ENCODE measurements at places on chromosomes 13 and 19. TPM values are rescaled to one million over a fixed set of nuclear protein-coding genes. Genes with fewer than 3 reads are reported as not detected.

Gene TGFBR3L
- total RNA-seq: 22.1 TPM

Gene USP12
- 11.6 TPM for total RNA-seq

Gene C5AR1
- 14.3 TPM for total RNA-seq

Gene NANOS3
- not detected for total RNA-seq

DNA sequence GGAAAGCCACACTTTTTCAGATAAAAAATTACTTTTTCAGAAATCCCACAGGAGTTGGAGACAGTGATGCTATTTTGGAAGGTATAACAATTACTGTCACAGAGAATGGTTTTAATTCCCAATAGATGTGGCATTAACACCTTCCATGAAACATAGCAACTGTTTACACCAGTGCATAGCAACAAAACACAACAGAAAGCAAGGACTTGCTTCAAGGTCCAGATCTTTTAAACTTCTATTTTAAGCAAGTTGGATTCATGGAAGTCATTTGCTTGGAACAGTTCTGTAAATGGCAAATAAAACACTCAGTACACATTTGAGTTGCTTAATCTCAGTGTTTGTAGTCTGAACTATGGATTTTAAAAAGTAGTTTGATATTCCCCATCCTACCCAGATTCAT is 385.9 kb upstream of the SPRY2 start:
- DNase-seq: no peak

DNA sequence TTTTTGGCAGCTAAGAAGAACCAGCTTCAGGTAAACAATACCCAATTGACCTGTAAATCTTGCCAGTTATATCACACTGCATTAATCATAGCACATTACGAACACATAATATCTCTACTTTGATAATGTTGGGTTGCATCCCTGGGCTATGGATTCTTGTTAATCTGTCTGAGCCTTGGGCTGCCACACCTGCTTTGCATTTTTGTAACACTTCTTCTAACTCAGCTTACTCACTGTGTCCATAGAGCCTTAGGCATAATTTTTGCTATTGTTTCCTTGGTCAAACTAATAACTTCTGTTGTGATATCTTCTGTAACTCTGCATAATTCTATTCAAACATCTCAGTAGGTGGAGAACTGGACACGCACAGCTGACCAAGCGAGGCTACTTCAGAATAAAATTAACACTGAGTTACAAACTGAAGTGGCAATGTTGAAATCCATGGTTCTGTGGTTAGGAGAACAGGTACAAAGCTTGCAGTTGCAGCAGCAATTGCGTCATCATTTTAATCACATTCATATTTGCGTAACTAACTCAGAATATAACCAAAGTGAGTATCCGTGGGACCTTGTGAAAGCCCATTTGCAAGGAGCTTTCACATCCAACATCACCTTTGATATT is 6.4 kb downstream of the ZNF350 start:
- no peak for DNase-seq

GRCh38 chr19:44603201-44603945 is 10.0 kb upstream of the IGSF23 start:
- no peak for DNase-seq

- DNase-seq: no peak
Measured at GRCh38 chr13:33284916-33285315, 639 bp downstream of the STARD13 start.

DNA sequence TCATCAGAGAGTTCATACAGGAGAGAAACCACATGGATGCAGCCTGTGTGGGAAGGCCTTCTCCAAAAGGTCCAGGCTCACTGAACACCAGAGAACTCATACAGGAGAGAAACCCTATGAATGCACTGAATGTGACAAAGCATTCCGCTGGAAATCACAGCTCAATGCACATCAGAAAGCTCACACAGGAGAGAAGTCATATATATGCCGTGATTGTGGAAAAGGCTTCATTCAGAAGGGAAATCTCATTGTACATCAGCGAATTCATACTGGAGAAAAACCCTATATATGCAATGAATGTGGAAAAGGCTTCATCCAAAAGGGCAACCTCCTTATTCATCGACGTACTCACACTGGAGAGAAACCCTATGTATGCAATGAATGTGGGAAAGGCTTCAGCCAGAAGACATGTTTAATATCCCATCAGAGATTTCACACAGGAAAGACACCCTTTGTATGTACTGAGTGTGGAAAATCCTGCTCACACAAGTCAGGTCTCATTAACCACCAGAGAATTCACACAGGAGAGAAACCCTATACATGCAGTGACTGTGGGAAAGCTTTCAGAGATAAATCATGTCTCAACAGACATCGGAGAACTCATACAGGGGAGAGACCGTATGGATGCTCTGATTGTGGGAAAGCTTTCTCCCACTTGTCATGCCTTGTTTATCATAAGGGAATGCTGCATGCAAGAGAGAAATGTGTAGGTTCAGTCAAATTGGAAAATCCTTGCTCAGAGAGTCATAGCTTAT is 17.7 kb downstream of the ZNF613 start:
- DNase-seq: no peak

DNA sequence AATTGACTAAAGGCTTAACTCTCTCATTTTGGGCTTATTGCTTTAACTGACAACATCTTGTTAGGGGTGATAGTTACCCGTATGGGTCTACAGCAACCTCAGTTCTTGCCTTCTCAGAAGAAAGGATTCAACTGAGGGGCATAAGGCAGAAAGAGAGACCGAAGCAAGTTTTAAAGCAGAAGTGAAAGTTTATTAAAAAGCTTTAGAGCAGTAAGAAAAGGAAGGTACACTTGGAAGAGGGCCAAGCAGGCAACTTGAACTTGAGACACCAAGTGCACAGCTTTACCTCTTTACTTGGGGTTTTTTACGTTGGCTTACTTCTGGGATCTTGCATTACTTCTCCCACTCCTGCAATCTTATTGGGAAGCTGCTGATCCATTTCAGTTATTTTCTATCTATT is 246.9 kb upstream of the PRR20A start:
- no peak for DNase-seq

GRCh38 chr13:113364311-113364889 is 470 bp upstream of the GRTP1 start:
- peak; percentile 56 for DNase-seq

GRCh38 chr13:66427458-66427861 is 802.7 kb downstream of the PCDH9 start:
- no peak for DNase-seq

GRCh38 chr19:55901369-55902079 is 30.6 kb downstream of the NLRP13 start:
- no peak for DNase-seq

DNA sequence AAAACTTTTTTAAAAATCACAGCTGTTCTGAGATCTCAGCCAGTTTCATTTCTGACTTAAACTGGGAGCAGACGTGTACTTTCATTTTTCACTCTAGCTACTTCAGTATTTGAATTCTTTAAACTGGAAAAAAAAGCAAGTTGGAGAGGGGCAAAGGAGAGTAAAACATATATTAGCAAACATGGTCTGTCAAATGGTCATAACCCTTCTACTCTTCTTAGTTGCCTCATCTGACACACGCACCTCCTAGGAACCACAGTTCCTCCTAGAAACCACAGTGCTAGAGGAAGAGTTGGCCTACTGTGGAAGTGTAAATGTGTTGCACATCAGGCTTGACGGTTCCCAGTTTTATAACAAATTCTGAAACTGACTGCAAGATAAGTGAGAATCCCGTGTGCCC is 47.2 kb downstream of the TM9SF2 start:
- DNase-seq: no peak

GRCh38 chr13:44068169-44068568 is 188.5 kb downstream of the LACC1 start:
- DNase-seq: no peak

GRCh38 chr13:80166352-80166751 is 174.6 kb downstream of the SPRY2 start:
- DNase-seq: no peak

DNA sequence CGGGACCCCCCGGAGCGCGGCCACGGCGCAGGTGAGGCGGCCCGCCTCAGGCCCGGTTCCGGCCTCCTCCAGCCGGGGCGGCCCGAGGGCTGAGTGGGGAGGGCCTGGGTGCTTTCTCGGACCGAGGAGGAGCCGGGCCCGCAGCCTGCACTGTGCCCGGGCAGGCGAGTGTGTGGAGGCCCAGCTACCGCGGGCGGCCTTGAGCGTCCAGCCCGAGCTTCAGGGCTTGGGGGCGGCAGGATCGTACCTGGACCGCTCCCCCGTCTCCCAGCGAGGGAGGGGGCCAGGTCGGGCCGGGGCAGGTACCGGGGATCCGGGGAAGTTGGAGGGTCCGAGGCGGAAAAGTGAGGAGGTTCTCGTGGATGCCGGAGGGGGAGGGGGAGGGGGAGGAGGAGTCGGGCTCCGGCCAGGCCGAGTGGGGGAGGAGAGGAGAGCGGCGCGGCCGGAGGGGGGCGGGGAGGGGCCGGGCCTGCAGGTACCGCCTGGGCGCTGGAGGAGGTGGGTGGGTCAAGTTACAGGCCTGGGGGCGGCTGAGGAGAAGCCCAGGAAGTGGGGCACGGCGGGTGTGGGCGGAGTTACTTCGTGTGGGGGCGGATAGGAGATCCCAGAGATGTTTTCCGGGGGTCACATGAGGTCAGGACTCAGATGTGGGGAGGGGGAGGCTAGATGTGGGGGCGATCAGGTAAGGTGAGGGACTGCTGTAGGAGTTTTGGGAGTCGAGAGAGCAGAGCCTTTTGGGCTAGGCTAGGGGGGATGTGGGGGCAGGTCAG is 545 bp downstream of the NACC1 start:
- no peak for DNase-seq
